Brain pericyte (primary cell): ENCODE measurements at places on chromosomes 3 and 15.

DNA sequence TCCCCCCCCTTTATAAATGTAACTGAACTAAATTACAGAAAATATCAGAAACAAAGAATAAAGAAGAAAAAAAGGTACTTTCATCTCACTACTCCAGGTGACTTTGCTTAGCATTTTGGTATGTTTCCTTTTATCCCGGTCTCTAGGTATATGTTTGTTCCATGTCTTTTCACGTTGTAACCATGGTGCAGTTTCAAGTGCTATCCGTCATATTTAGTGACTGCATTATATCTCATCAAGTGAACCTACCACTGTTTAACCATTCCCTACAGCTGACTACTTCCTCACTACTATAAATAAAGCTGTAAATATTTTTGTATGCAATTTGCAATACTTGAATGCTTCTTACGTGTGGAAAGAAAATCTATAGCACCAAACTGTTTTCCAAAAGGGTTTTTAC, 2.2 kb downstream of the BTBD1 start:
- no peak for DNase-seq

DNA sequence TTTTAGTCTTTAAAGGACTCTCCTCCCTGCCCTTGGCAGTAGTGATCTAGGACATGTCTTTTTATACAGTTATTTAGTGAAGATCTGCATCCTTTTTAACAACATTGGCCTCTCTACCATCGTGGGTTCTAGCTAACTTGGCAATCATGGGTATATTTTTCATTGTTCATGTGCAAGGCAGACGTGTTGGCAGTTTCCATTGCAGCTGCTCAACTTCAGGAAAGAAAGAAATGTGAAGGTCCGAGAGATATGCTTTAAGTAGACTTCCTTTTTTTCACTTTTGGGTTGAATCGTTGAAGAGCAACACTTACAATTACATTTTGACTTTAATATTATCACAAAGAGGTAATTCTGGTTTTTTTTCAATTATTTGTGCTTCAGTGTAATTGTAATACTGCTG, 172.6 kb downstream of the SATB1 start:
- DNase-seq: no peak

DNA sequence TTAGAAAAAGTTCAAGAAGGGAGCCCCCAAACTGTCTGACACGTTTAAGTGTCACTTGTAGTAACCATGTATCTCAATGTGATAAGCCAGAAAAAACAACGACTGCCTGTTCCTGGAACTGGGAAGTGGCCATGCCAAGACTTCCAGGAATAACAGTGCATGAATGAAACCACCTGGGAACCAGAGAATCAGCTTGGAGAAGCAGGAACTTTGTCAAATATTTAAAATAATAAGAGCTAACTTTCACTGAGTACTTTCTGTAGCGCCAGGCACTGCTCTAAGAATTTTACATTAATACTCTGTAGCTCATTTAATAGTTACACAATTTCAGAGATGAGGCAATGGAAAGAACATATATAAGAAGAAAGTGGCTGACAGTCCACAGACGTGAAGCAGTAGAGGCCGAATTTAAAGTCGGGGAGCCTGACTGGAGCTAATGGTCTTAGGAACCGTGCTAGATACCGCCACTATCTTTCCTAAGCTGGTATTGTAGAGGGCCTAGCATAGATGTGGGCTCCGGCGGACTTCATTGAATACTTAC, 876 bp downstream of the PLSCR1 start:
- DNase-seq: no peak

GRCh38 chr3:123143669-123144411, 57.9 kb upstream of the SEC22A start:
- DNase-seq: no peak

GRCh38 chr3:187183210-187183862, 13.9 kb upstream of the RTP1 start:
- DNase-seq: no peak

- no peak for DNase-seq
Measured at GRCh38 chr15:57196865-57197264, 179.4 kb upstream of the CGNL1 start.

DNA sequence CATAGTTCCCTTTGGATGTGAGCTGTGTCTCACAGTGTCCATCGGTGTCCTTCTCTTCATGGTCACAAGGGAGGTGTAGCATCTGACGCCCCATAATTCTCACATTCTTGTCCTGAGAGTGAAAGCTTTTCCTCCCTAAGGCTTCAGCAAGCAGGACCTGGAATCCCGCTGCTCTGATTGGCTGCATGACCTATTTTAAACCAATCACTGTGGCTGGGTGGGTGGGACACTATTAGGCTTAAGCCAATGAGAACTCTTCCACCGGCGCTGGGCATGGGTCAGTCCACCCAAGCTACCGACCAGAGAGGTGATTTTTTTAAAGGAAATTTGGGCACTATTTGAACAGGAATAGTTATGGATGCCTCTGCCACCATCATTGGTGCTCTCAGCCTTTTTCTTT, 385.9 kb downstream of the MFSD1 start:
- no peak for DNase-seq

DNA sequence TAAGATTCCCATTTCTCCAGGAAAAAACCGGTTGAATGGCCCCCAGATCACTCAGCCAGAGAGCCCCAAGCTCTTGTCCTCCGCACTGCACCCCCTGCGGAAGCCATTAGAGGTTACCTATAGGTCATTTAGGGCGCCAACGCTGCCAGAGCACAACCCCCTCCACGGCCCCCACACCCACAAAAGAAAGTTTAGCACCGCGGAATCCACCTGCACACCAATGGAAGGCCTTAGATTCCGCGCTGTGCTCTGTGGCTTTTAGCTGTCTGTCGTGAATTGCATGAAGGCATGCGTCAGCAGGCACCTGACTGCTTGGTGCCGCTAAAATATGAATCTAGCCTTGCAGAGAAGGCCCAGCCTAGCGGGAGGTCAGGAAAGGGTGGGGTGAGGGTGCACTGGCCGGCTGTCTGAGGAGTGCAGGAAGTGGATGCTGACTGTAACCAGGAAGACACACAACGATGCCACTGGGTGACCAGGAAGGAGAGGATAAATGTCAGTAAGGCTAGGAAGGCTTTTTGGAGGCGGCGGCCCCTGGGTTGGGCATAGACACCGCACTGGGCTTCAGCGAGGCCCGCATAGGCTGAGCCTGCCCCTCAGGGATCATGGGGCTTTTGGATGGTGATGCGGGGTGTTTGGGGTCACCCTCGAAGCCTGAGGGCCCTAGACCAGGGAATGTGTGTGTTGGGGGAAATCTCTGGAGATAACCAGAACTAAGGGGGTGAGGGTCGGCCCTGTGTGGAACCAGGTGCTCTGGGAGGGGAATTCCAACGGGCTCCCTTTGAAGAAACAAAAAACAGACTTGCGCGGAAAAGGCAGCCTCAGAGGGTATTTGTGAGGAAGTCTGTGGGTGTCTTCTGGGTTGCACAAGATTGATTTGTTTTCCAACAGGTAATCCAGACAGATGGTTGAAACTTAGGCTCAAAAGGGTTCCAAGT, 976 bp upstream of the NUP210 start:
- DNase-seq: no peak

- no peak for DNase-seq
Measured at GRCh38 chr3:193788189-193788991, 195.4 kb downstream of the OPA1 start.

- DNase-seq: no peak
Measured at GRCh38 chr3:40869939-40870338, 329.4 kb upstream of the CTNNB1 start.

DNA sequence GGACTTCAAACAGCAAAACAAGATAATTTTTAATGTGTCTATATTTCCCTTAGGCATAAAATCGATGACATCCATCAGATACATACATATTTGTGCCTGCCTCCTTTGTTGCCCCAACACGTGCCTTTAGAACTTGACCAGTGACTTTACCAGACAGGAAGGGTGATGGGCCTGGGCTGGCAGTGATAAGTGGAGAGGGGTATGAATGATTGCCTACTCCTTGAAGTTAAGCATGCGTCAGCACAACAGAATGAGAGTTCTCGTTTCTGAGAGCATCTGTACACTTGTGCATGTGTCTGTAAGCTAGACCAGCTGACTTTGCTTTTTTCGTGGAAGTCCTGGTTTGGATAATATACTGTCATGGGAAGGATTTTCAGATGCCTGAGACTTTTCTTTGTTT, 54.9 kb upstream of the COL6A6 start:
- DNase-seq: no peak

DNA sequence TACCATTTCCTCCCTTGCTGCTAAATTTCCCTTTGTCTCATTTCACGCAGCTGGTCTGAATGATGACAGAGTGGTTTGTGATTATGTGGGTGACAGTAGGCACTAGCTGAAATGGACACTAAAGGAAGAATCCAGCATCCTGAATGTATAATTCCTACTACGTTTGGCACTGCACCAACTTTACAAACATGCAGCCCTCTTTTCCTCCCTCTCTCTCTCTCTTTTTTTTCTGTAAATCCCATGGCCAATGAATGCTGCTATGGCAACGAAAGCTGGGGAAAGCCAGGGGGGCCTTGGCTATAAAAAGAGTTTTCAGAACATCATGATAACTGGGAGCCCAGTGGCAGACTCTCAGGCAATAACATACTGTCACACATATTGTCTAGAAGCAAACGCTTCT, 367.2 kb upstream of the AGTR1 start:
- no peak for DNase-seq

- no peak for DNase-seq
Measured at GRCh38 chr15:70699890-70700289, 63.5 kb downstream of the UACA start.

- DNase-seq: no peak
Measured at GRCh38 chr3:4983739-4984510, 4.7 kb downstream of the BHLHE40 start.

DNA sequence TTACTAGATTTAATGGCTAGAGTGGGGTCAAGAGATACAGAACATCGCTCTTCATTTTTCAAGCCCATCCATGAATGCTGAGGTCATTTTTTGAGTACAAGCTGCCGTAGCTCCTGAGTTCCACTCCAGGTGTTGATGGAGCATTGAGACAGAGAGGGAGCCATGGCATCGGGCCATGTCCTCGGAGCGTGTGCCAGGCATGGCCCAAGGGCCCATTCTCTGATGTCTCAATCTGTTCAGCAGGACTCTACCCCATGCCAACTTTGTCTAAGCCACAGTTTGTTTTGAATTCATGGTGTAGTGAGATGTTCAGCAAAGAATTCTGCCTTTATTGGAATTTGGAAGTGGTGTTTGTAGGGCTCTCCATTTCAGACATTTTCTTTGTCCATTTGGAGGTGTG, 110.5 kb upstream of the ADAMTS9 start:
- no peak for DNase-seq

- no peak for DNase-seq
Measured at GRCh38 chr3:48575366-48575765, 11.8 kb upstream of the UCN2 start.

GRCh38 chr3:42755681-42756578, 17.1 kb downstream of the CCDC13 start:
- DNase-seq: no peak

DNA sequence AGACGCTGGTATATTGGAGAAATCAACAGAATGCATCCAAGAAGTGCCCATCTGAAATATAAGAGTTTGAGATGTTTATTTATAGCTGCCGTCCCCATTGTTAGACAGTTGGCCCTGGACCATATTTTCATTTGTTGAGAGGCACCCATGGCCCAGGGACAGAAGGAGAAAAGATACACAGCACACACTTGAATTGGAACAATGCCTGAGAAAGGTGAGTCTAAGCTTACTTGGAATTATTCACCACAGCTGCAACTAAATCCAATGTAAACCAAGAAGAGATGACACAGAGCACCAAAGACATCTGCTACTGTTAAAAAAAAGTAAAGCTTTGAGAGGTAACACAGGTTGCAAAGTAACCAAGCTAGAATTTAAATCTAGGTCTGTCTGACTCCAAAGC, 525.5 kb upstream of the NAALADL2 start:
- DNase-seq: no peak

DNA sequence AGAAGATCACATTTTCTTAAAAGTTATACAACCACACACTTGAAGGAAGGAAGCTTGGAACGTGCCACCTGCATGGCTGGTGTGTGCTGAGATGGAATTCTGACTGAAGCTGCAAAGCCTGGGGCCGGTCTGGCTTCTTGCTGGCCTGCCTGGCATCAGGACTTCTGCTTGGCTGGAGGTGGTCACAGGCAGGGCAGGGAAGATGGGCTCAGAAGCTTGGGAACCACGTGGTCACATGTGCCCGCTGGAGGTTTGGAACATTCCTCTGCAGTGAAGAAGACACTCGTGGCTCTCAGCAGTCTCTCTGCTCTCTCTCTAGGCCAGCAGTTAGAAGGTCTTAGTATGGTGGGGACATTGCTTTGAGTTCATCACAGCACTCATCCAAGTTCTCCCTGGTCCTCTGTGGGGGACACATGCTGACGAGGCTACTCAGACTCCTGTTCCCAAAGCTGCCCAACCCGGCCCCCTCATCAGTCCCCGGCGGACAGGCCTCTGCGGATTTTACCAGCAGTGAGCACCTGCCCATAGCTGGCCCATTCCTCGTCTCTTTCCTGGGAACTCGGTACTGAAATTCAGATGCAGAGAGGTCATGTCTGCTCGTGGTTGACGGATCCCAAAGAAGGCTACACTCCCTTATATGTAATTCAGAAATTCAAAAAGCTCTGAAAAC, 229.0 kb downstream of the ADAMTS17 start:
- DNase-seq: no peak

DNA sequence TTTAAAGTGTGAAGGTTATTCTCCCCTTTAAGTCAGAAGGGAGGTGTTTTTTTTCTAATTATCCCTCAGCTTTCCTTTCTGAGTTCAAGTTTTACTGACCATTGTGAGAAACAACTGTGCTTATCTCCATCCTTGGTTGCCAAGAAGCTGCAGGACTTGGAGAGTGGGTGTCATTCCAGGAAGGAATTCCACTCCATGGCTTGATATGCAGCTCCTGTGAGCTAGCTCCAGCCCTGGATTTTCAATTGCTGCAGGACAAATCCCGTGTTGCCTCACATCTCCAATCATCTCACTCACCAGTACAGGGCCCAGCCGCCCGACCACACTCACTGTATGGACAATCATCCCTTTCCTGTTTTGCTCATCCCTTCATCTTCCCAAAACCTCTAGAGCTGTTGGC, 122.5 kb downstream of the IGSF11 start:
- no peak for DNase-seq

DNA sequence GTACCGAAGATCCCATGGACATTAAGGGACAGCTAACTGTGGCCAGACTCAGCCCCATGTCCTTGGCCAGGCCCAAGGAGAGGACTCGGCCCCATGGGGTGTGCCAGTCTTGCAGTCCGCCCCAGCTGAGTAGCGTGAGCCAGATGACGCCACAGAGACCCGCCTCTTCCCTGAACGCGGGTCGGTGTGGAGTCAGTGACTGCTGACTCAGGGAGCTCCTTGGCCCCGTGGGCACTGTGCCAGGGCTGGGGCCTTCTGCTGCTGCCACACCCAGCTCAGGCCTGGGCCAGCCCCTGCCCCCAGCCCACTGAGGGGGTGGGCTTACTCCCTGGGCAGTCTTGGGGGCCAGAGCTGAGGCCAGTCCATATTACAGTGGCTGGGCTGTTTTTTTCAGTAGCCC, 52.8 kb downstream of the PLXNA1 start:
- no peak for DNase-seq

DNA sequence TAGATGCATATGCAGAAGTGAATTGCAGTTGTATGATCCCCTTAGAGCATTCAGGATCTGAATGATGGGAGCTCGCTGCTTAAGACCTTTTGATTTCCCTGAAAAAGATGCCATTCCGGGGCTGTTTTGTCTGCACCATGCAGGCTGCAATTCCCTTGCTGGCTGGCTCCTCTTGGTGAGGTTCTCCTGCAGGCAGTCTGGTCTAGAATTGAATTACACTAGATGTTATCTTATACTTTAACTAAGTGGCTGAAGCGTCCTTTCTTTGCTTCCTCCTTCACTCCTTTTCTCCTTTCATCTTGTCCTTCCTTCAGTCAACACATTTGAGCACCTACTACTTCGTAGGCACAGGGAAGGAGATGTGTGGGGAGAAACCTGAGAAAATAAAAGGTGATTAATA, 18.6 kb upstream of the MYZAP start:
- DNase-seq: no peak
